ENCODE measurements at places on chromosomes 4 and X.

DNA sequence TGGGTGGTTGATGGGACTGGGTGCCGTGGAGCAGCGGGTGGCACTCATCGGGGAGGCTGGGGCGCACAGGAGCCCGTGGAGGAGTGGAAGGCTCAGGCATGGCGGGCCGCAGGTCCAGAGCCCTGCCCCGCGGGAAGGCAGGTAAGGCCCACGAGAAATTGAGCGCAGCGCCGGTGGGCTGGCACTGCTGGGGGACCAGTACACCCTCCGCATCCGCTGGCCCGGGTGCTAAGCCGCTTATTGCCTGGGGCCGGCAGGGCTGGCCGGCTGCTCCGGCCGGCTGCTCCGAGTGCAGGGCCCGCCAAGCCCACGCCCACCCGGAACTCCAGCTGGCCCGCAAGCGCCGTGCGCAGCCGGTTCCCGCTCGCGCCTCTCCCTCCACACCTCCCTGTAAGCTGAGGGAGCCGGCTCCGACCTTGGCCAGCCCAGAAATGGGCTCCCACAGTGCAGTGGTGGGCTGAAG lies 85.1 kb upstream of the FAT4 start:
- DNase-seq: no peak

- DNase-seq: no peak
Observed at GRCh38 chr4:16417198-16417597, 190.9 kb upstream of the TAPT1 start.

- DNase-seq: no peak
Observed at GRCh38 chrX:104953251-104953650, 267.2 kb downstream of the TEX13A start.

GRCh38 chr4:147160908-147161513 lies 215.3 kb upstream of the TTC29 start:
- DNase-seq: peak; percentile 3

GRCh38 chr4:138086611-138087041 lies 155.5 kb downstream of the SLC7A11 start:
- no peak for DNase-seq
